Tibial nerve (tissue), 4 donors: ENCODE measurements at places on chromosomes 3 and 15. TPM values are rescaled to one million over a fixed set of nuclear protein-coding genes. Genes with fewer than 3 reads are reported as not detected.

DNA sequence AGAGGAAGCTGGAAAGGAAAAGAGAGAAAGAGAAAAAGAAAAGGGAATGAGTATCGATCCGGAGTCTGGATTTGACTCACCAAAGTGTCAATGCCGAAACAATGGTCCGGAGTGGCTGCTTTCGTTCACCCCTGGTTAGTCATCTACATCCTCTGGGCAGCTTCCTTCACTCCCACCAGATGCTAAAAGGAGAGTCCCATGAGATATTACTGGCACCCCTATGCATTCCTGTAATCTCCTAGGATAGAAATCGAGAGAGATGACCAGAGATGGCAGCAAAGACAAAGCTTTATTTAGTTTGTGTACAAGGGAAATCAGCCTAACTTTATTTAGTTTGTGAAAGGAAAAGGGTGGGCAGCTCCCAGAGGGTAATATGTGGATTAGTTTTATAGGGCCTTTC is 622.2 kb downstream of the ZPLD1 start:
- H3K4me3 ChIP-seq, result no peak overlapping the region
- no peaks in the 10 kb centered on the region for H3K36me3 ChIP-seq
- DNase-seq, result no peak
- no peak overlapping the region for H3K27ac ChIP-seq

The IL20RB gene
- total RNA-seq, result 16.8 TPM

GRCh38 chr3:179488213-179488612 is 36.9 kb upstream of the GNB4 start:
- no peak for DNase-seq
- no peak overlapping the region for H3K27ac ChIP-seq
- H3K27me3 ChIP-seq, result no peaks in the 10 kb centered on the region
- no peaks in the 10 kb centered on the region for H3K36me3 ChIP-seq
- H3K4me1 ChIP-seq, result no peaks in the 10 kb centered on the region

DNA sequence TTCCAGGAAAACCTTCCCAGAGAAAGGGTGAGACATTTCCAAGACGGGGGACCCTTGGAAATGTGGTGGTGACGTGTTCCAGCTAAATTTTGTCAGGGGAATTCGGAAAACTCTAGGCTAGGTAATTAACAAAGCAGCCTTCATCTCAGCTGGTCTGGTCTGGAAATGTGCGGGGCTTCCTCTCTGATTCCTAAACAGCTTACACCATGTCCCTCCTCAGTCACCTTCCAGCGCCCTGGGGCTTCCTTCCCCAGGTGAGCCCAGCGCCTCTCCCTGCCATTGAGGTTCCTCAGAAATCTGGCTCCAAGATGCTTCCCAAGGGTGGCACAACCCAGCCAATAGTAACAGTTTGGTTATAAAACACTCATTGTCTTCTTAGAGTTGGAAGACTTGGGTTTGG is 571 bp downstream of the ACAD9 start:
- H3K27ac ChIP-seq, result peak overlapping the region; percentile 99
- H3K36me3 ChIP-seq, result peaks cover 36% of the 10 kb centered on the region
- peak overlapping the region; percentile 64 for H3K4me3 ChIP-seq
- no peak for DNase-seq

GRCh38 chr15:73632670-73633058 is 525 bp downstream of the NPTN start:
- H3K36me3 ChIP-seq, result no peaks in the 10 kb centered on the region
- no peak for DNase-seq
- peaks cover 35% of the 10 kb centered on the region for H3K4me1 ChIP-seq
- peak overlapping the region; percentile 96 for H3K27ac ChIP-seq
- H3K4me3 ChIP-seq, result peak overlapping the region; percentile 98

The GXYLT2 gene
- 25.8 TPM for total RNA-seq

The EIF4G1 gene
- total RNA-seq, result 248 TPM

DNA sequence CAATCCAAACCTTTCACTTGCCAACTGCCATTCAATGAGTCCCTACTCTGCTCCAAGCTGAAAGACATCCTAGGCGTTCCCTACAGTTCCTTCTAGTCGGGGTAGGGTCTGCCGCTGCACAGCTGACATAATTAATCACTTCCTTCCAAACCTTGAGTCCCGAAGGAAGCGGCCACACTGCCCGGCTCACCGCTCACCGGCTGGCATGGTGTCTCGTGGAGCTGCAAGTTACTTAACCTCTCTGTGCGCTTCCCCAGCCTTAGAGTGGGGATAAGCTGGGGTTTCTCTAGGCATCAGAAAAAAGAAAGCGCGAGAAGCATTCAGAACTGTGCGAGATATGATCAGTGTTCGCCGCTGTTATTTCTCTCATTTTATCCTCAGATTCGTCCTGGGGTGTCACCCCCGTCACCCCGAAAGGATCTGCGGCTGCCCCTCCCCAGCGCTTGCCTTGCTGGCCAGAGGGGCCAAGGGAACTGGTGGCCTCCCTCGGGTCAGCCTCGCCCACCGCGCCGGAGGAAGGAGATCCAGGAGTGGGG is 748 bp downstream of the MRPS25 start:
- H3K4me1 ChIP-seq, result peaks cover 15% of the 10 kb centered on the region
- H3K27me3 ChIP-seq, result no peaks in the 10 kb centered on the region
- DNase-seq, result no peak
- H3K27ac ChIP-seq, result peak overlapping the region; percentile 84

GRCh38 chr15:78101423-78102105 is 9.2 kb downstream of the SH2D7 start:
- no peak overlapping the region for H3K27ac ChIP-seq
- H3K36me3 ChIP-seq, result no peaks in the 10 kb centered on the region

The KLF15 gene
- total RNA-seq, result 234 TPM

The GAP43 gene
- total RNA-seq, result 3.6 TPM

- H3K27me3 ChIP-seq, result no peaks in the 10 kb centered on the region
- no peak overlapping the region for H3K4me3 ChIP-seq
These were observed 110.8 kb downstream of the TIGIT start for GRCh38 chr3:114404590-114404989.

GRCh38 chr15:48324949-48325348 is 6.3 kb upstream of the DUT start:
- no peaks in the 10 kb centered on the region for H3K27me3 ChIP-seq
- DNase-seq, result no peak
- no peak overlapping the region for H3K27ac ChIP-seq

- no peaks in the 10 kb centered on the region for H3K4me1 ChIP-seq
- H3K36me3 ChIP-seq, result no peaks in the 10 kb centered on the region
- no peaks in the 10 kb centered on the region for H3K27me3 ChIP-seq
- H3K4me3 ChIP-seq, result no peak overlapping the region
- DNase-seq, result no peak
- H3K27ac ChIP-seq, result no peak overlapping the region
These were observed 65.2 kb upstream of the TRA2B start for GRCh38 chr3:186002884-186003472.

The GOLGA6A gene
- not detected for total RNA-seq
